Foreskin keratinocyte (primary cell): ENCODE measurements at places on chromosomes 2 and 18.

DNA sequence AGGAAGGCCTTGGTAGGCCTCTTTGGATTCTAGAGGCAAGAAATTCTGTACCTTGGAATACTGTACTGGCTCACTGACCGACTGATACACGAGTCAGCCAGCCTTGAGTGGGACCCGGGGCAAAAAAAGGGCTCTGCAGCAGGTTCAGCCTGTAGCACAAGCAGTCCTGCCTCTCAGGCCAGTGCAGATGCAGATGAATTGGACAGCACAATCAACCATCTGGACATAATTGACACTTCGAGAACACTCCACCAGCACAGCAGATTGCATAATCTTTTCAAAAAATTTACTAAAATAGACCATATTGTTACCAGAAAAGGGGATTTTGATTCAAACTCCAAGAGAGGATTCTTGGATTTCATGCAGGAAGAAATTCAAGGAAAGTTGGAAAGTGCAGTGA, 241.6 kb downstream of the RPIA start:
- DNase-seq: no peak

- no peak for DNase-seq
These were observed 1127.1 kb upstream of the DDX18 start for GRCh38 chr2:116687371-116687770.

GRCh38 chr2:140362361-140362760, 1582.2 kb upstream of the NXPH2 start:
- DNase-seq: no peak

DNA sequence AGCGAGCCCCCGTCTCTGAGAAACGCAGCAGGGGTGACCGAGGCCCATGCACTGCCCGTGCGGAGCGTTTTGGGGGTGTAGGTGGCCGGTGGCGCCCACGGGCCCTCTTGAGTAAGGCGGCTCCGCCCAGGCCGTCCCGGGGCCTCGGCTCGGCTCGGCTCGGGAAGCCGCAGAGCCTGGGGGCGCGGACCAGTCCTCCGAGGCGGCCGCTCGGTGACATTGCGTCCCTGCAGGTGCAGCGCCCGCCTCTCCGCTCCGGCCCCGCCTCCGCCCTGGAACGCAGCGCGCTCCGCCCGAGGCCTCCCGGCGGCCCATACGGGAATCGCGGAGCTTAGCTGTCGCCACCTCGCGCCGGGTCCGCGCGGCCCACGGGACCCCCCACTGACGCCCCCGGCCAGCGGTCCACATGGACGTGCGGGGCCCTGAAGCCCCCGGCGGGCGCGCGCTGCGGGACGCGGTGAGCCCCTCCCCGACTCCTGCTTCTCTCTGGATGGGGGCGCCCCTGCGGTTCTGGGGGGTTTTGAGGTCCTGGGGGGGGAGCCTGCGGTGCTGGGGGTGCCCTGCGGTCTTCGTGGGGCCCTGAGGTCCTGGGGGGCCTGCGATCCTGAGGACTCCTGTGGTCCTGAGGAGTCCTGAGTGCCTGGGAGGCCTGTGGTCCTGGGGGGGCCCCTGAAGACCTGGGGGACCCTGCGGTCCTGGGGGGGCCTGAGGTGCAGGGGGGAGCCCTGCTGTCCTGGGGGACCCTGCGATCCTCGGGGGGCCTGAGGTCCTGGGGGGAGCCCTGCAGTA, at the start of gene HSBP1L1:
Gene HSBP1L1, plus strand, starts transcription at position 314 of the 789 bp plus-strand sequence. Its CDS starts 93 bp downstream, at position 407.
- DNase-seq: peak; percentile 33

GRCh38 chr2:25411281-25411680, 69.6 kb upstream of the DNMT3A start:
- DNase-seq: no peak

DNA sequence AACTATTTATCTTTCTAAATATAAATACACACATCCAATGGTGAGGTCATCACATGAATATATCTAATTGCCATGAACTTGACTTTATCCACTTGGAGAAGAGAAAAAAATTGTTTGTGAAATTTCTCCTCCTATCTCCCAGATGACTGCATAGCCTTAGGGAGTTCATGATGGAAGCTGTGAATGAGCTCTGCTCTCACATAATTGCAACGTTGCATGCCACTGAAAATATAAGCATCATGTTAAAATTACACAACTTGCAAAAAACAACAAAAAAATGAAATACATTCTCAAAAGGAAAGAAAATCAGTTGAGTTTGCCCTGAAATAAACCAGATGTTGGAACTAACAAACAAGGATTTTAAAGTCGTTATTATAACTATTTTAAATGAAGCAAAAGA, 50.6 kb upstream of the OSR1 start:
- DNase-seq: no peak

GRCh38 chr2:98461498-98462049, 16.9 kb downstream of the INPP4A start:
- no peak for DNase-seq

- DNase-seq: peak; percentile 52
These were observed 926.8 kb upstream of the SLC39A10 start for GRCh38 chr2:194730266-194730665.

DNA sequence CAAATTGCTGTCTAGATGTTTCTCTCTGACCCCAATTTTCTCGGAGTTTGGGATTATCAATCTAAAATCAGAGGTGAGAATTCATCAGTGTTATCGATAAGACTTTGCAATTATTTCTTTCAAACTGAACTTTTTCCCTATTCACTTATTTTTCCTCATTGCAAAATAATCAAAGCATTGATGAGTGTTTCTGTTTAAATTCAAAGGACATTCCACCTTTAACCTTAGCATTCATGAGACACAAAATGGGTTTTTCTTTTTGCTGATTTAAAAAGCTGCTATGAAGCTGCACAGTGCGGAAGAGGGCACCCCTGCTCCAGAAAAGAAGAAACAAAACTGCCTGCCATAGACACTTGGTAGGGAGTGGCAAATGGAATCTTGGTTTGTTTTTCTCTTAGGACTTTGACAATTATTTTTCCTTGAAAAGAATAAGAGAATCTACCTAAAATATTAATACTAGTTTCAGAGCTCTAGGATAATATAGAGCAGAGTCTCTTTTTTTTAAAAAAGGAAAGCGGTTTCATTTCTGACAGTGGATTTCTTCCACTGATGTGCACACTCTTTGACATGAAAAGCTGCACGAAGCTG, 203.4 kb downstream of the TGIF1 start:
- no peak for DNase-seq

GRCh38 chr2:146912536-146912935, 932.3 kb upstream of the ACVR2A start:
- no peak for DNase-seq

DNA sequence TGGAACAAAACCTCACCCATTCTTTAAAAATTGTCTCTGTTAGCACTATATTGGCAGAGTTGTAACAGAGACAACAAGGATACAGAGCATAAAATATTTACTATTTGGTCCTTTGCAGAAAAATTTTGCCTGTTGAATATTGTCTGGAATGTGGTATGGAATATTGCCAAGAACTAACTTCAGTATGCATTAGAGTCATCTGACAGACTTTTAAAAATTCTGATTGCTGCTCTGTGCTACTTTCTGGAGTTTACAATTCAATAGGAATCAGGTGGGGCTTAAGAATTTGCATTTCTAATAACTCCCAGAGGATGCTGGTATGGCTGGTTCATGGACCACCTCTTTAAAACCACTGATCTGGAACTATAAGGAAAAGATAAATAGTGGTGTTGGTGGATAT, 32.8 kb upstream of the NYAP2 start:
- DNase-seq: no peak

DNA sequence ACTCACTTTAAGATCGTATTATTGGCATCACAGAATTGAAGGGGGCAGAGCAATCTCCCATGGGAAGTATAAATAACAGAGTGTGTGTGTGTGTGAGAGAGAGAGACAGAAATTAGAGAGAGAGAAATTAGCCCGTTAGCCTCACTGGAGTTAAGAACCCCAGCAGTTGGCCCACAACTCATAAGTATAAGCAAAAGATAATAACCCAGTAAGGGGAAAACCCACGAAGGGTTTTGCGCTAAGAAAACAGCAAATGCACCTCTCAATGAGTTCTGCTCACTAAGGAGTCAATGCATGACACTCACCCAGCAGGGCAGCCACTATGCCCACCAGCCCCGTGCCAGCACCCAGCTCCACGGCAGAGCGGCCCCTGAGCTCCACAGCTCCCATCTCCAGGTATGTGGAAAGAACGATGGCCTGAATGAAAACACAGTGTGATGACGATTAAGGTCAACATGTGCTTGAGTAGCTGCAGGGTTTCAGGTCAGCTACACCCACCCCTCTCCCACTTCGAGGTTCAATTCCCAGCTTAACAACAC, 3.6 kb downstream of the METTL21A start:
- DNase-seq: no peak

- no peak for DNase-seq
These were observed 25.9 kb upstream of the ZEB2 start for GRCh38 chr2:144545787-144546186.

DNA sequence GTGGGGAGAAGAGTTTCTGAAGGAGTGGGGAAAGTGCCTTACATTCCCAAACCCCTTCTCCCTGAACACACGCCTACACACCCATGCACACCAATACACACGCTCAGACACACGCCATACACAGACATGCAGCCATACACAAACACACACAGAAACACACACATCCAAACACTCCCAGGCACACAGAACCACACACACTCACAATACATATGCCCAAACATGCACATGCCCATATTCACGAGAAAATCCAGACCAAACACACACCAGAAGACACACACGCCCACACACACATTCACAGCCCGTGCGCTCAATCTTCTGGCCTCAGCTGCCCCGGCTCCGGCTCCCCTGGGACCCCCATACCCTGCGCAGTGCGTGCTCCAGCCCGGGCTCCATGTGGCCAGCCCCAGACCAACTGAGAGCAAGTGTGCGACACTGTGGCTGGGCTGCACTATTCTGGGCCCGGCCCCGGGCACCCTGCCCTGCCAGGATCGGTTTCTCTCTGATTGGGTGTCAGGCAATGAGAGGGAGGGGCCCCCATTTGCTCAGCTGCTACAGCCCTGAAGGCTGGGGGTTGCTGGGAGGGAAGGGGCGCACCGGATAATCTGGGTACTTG, at the start of gene PRKAG3:
Gene PRKAG3, minus strand, starts transcription at position 426 of the 613 bp plus-strand sequence.
- DNase-seq: no peak

GRCh38 chr2:19532547-19533196, 174.2 kb upstream of the OSR1 start:
- DNase-seq: peak; percentile 77

DNA sequence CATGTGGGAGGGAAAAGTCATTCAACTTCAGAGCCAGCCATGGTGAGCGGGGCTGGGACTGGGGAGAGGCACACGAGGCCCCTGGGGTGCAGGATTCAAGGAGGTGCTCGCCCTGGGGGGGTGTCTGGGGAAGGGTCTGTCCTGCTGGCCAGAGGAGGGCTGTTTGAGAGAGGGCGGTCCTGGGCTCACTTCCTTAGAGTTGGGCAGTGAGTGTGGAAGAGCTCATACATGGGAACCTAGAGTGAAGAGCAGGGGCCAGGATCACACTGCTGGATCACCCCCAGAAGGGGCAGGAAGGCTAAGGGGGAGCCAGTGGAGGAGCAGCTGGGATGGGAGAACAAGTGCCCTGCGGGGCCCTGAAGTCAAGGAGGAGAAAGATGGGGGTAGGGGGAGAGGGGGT, 6.5 kb downstream of the SH3BP4 start:
- no peak for DNase-seq

GRCh38 chr18:7568426-7568825, 1.3 kb downstream of the PTPRM start:
- DNase-seq: no peak

DNA sequence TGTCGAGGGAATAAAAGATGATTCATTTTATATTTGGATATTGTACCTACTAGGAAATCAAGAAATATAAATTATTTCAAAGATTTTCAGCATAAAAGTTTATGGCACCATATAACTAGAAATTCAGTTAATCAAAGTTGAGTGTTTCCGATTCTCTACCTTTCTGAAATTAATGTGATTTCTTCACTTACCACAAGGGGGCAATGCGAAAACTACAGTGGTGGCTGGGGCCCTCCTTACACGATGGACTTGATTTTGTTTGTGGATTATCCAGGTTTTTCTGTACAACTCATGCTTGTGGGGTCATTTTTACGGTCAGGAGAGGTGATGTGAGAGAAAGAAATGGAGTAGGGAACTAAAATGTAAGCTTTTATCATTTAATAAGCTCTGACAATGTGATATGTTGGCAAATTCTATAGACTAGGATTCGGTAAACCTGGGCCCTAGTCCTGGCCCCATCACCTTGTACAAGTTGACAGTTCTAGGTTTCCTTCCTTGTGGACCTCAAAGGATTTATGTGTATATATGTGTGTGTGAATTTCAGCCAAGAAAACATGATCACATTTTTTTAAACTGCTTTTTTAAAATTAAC, 47.6 kb downstream of the G6PC2 start:
- no peak for DNase-seq

DNA sequence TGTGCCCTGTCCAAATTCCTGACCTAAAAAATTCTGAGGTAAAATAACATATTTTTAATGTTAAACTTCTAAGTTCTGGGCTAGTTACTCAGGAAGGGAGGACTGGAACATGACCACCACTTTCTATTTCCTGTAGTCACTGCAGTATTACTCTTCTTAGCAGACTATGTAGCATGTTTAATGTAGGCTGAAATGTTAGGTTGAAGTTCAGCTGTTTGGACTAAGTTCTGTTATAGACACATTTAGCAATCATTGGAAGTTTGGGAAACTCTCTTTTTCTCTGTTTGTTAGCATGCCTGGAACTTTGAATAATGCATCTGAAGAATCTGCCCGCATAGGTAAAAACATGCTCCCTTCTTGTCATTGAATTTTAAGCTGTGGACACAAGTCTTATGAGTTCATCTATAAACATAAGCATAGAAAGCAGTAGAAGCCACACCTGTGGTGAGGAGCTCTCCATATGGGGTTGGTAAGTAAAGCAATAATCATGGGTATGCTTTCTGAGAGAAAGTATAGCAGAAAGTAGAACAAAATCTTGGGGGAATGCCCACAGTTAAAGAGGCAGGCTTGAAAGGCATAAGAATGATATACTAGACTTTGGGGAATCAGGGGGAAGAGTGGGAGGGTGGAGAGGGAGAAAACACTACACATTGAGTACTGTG, 52.6 kb downstream of the IL1R2 start:
- DNase-seq: no peak

- DNase-seq: no peak
These were observed 71.0 kb downstream of the NOL4 start for GRCh38 chr18:34153711-34154110.

DNA sequence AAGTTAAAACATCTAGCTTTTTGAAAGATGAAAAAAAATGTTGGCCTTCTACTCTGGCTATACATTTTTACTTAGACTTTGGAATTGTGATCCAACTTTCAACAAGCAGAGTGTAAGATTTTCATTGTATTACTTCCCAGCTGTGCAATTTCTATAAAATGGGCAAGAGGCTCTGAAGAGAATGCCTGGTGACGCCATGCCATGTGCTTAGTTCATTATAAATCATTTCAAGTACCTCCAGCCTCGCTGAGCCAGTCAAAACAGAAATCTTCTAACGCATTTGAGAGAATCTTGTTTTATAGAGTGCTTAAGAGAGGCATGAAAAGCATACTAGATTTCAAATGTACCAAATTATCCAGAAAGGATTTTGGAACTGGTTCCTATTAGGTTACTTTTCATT, 10.1 kb upstream of the STK17B start:
- DNase-seq: no peak

GRCh38 chr2:127106457-127106990, 430 bp downstream of the BIN1 start:
- peak; percentile 13 for DNase-seq
